ENCODE measurements at places on chromosomes 6 and 20.

DNA sequence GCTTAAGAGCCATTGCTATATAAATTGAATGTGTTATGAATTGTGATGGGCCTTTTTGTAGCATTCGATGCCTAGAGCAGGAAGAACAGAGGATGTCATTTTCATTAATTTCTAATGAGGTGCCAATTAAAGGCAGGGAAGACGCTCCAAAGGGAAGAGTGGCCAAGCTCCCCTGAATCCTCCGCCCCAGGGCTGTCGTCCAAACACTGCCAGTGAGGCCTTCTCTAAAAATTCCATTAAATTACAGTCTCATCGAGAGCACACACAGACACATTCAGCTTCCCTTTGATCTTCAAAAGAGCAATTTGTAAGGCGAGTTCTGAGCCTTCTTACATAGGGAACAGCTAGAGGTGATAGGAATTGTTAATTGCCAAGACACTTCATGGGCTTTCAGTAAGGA is 300.0 kb downstream of the ZFAND3 start:
- DNase-seq = no peak

DNA sequence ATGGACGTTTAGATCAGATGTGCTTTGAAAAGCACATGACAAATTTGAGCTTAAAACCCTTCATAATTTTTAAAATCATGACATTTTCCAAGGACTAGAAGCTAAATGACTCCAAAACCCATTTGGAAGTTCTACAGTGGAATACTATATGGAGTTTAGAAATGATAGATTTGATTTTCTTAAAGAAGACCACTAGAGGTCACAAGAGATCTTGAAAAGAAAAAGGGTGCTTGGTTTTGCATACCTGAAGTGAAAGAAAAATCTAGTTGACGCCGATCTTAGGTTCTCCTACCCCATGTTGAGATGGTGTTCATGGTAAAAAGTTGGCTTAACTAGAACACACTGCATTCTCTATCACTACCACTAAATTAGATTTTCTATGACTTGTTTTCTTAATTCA is 31.5 kb downstream of the CFAP61 start:
- DNase-seq = peak; percentile 61

- peak; percentile 21 for DNase-seq
Observed at GRCh38 chr6:169188475-169188874, 65.2 kb downstream of the THBS2 start.

DNA sequence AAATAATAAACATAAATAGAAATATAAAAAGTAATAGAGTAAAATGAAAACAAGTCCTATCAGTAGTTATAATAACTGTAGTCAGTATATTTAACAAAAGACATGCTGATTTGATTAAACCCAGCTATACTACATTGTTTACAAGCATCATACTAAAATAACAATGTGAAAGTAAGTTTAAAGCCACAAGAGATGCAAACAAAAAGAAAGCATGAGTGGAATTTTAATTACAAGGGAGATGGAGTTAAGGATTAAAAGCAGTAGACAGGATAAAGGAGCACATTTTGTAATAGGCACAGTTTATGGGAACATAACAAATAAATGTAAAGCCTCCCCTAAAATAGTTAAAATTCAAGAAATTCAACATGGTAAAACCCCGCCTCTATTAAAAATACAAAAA is 41.5 kb downstream of the SENP6 start:
- DNase-seq = no peak

DNA sequence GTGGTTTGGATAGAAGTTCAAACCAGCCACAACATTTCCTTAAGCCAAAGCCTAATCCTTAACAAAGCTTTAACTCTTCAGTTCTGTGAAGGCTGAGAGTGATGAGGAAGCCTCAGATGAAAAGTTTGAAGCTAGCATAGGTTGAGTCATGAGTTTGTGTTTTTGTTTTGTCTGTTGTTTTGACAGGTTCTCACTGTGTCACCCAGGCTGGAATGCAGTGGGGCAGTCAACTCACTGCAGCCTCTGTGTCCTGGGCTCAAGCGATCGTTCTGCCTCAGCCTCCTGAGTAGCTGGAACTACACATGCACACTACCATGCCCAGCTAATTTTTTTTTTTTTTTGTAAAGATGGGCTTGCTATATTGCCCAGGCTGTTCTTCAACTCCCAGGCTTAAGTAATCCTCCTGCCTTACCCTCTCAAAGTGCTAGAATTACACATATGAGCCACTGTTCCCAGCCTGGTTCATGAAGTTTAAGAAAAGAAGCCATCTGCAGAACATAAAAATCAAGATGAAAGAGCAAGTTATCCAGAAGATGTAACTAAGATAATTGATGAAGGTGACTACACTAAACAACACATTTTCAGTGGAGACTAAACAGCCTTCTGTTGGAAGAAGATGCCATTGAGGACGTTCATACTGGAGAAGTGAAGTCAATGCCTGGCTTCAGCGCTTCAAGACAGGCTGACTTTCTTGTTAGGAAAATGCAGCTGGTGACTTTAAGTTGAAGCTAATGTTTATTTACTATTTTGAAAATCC is 96.2 kb downstream of the SMAP1 start:
- DNase-seq = no peak

DNA sequence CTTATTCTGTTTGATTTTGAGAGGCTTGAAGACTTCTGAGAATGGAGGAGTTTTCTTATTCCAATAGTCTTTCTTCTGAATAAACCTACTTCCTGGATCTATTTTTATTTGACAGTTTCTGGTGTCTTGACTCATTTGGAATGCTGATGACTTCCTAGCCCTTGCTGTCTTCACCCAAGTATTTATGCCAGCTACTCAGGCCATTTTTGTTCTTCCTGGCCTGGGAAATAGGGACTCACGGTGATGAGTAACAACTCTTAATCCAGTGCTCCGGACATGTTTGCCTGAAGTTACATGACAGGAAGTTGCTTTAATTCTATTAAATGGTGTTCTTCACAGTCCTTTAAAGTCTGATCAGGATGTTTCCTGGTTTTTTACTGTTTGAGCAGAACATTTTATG is 272.1 kb upstream of the EYS start:
- no peak for DNase-seq

GRCh38 chr6:131013495-131013894 is 49.5 kb downstream of the EPB41L2 start:
- DNase-seq = no peak

DNA sequence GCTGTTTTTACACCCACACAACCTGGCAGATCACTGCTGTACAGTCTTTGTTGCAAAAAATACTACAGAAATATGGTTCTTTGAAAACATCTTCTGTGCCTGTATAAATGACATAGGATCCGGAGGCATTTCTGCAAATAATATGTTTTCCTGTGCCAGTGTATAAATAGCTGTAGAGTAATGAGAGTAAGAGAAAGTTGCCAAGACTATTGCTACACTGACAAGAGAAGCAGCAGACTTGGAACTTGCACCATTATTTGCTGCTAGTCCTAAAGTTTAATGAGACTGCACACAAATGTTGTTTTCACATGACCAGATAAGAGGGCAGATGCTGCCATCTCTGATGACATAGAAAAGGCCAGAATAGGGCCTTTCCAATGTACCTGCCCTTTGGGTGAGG is 50.0 kb upstream of the DTNBP1 start:
- DNase-seq = no peak

- no peak for DNase-seq
Observed at GRCh38 chr20:38766071-38766470, 17.8 kb downstream of the ACTR5 start.
